ENCODE measurements at places on chromosomes 4 and X. TPM values are rescaled to one million over a fixed set of nuclear protein-coding genes. Genes with fewer than 3 reads are reported as not detected.
A peak's percentile ranks its signal among the peaks of the same experiment; 100 is the strongest.

Gene MAP3K15
- total RNA-seq = 0.16 TPM

- no peak overlapping the region for H3K4me3 ChIP-seq
- no peaks in the 10 kb centered on the region for H3K36me3 ChIP-seq
- H3K4me1 ChIP-seq = no peaks in the 10 kb centered on the region
- no peak overlapping the region for H3K27ac ChIP-seq
- no peaks in the 10 kb centered on the region for H3K27me3 ChIP-seq
Observed at GRCh38 chr4:171022824-171023230, 790.4 kb upstream of the GALNTL6 start.

GRCh38 chrX:85698921-85699320 is 319.5 kb upstream of the POF1B start:
- no peaks in the 10 kb centered on the region for H3K4me1 ChIP-seq
- no peaks in the 10 kb centered on the region for H3K27me3 ChIP-seq
- H3K27ac ChIP-seq = no peak overlapping the region
- no peak overlapping the region for H3K4me3 ChIP-seq
- no peak for DNase-seq

DNA sequence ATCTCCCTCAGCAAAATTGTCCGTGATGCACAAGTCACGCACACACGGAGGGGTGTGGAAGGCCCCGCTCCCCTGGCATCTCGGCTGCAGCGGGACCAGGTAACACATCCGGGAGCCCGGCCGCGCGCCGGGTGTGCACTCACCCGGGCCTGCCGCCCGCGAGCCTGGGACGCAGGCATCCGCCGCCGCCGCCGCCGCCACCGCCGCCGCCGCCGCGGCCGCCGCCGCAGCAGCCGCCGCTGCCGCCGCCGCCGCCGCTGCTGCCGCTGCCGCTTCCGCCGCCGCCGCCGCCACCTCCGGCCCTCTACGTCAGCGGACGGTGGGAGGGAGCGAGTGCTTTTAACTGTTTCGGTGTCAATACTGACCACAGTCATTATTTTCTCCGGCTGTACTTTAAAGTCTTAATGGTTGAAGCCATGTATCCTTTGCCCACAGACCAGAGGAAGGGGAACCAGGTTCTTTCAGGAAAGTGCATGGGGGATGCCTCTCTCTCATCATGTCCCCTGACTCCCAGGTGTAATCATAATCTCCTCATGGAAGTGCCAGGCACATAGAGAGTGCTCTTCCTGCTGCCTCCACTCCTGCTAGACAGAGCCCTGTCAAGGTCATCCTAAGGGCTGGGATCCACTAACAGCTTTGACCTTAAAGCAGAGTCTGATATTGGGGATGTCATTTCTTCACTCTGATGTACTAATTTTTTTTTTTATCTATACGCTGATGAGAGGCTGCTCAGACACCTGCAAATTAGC is 38.0 kb downstream of the MAGEE2 start:
- no peaks in the 10 kb centered on the region for H3K27me3 ChIP-seq
- no peak overlapping the region for H3K27ac ChIP-seq
- no peaks in the 10 kb centered on the region for H3K36me3 ChIP-seq
- peak overlapping the region; percentile 5 for H3K4me3 ChIP-seq
- no peaks in the 10 kb centered on the region for H3K4me1 ChIP-seq

DNA sequence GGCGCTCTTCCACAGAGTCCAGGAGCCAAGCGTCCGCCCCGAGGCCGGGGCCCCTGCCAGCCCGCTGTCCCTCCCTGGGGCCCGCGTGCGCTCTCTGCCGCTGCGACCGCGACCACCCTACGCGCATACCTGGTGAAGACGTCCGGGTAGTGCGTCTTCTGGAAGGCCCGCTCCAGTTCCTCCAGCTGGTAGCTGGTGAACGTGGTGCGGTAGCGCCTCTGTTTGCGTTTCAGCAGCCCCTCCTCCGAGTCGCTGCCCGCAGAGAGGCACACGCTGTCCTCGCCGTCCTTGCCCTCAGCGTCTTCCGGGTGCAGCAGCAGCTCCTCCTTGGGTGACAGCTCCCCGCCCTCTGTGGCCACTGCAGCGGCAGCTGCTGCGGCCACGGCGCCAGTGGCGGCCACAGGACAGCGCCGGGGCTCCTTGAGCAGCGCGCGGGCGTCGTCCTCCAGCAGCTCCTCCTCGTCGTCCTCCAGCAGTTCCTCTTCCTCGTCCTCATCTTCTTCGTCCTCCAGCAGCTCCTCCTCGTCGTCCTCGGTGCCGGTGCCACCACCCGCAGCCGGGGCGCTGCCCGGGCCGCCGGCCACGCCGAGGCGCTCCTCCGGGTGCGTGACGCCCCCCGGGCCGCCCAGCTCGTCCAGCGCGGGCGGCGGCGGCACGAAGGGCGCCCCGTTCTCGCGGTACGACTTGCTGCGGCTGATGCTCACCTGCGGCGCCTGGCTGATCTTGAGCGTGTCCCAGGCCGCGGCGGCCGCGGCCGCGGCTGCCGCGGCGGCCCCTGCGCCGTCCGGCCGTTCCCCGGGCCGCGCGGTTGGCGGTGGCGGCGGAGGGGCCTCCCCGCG is 2.8 kb downstream of the ARX start:
- H3K27me3 ChIP-seq = no peaks in the 10 kb centered on the region
- H3K4me3 ChIP-seq = peak overlapping the region; percentile 5
- H3K27ac ChIP-seq = no peak overlapping the region

Measured in aorta (tissue), 5 donors.